ENCODE measurements at places on chromosomes 7 and 10.

DNA sequence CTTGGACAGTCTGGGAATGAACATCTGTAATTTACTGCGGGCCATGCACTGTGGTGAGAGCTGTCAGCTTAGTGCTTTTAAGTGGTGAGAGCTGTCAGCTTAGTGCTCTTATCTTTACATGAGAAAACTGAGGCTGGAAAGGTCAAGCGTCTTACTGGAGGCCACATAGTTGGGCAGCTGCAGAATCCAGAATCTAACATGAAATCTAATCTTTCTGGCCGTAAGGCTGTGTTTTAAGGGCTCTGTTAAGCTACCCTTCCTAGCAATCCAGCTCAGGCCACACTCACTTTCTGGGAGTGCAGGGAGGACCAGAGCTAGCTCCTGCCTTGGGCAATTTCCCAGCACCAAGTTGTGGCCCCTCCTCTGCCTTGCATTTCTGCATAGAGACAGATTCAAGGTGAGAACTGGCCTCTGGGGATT, 70.2 kb downstream of the SORCS3 start:
- no peak for DNase-seq

GRCh38 chr10:71644307-71645180, 75.0 kb downstream of the C10orf105 start:
- DNase-seq, result no peak

DNA sequence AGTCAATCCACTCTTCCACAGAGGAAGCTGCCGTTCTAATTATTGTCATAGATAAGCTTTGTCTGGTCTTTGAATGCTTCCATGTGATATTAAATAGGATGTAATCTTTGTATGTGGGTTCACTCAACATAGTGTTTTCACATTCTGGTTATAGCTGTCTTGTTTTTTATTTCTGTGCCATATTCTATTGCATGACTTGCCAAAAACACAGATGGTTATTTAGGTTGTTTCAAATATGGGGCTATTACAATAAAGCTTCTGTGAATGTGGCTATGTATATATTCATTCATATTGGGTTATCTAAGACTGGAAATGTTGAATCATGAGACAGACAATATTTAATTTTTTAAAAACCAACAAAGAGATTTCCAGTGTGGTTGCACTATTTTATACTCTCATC, 1109.3 kb upstream of the LRRTM3 start:
- DNase-seq, result no peak

DNA sequence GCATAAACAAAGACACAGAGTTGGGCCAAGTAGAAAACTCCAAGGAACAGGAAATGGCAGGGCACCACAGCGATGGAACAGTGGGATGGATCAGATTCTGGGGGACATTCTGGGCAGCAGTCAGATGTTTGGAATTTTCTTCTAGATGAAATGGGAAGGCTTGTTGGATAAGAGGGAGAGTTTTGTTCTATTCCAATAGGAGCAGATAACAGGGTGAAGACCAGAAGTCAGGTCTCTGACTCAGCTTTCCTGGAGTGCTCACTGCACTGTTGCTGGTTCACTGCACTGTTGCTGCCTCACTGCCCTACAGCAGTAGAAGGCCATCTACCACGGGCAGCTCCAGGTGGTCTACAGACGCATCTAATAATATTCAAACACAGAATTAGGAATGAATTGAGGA, 135.6 kb downstream of the ATE1 start:
- no peak for DNase-seq

DNA sequence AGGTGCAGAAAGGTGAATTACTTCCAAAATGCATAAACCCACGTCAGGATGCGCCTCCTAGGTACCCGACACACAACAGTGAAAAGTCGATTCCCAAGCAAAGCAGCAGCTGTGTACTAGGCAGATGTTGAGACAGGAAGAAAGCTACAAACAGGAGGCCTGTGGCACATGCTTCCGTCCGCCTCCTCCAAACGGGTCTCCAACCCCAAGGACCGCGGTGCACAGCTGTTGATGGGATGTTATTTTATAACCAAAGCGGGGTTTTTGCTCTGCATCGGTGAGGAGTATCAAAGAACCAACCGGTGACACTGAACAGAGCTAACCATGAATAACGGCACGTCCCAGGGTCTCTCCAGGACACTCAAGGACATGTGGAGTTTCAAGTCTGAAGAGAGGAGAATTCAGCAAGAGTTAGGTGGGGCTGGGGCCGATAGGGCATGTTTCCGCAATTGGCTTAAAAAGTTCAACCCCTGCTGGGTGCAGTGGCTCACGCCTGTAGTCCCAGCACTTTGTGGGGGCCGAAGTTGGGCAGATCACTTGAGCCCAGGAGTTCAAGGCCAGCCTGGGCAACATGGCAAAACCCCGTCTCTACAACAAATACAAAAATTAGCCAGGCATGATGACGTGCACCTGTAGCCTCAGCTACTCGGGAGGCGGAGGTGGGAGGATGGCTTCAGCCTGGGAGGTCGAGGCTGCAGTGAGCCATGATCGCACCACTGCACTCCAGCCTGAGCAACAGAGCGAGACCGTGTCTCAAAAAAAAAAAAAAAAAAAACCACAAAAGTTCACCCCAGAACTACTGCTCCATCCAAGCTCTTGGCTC, 108.0 kb downstream of the SMURF1 start:
- DNase-seq, result no peak

GRCh38 chr10:69645296-69646184, 15.5 kb downstream of the FAM241B start:
- no peak for DNase-seq

GRCh38 chr7:94298943-94299342, 95.8 kb upstream of the COL1A2 start:
- DNase-seq, result no peak

DNA sequence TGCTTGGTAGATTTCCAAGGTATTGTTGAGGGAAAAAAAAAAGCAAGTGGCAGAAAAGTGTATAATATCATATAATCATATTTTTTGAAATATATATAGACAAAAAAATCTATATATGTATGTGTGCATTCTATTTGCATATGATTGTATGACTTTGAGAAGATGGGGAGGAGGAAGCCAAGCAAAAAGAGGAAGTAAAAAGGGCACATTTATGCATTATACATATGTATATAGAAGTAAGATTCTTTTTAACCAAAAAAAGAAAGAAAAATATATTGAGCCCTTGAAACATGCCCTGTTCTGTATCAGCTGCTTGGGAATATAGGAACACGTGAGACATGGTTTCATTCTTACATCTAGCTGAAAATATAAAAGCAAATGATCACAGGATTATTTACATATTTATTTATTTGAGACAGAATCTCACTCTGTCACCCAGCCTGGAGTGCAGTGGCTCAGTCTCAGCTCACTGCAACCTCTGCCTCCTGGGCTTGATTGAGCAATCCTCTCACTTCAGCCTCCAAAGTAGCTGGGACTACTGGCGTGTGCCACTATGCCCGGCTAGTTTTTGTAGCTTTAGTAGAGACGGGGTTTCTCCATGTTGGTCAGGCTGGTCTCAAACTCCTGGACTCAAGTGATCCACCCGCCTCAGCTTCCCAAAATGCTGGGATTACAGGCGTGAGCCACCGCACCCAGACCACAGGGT, 18.0 kb upstream of the SLF2 start:
- DNase-seq, result no peak

DNA sequence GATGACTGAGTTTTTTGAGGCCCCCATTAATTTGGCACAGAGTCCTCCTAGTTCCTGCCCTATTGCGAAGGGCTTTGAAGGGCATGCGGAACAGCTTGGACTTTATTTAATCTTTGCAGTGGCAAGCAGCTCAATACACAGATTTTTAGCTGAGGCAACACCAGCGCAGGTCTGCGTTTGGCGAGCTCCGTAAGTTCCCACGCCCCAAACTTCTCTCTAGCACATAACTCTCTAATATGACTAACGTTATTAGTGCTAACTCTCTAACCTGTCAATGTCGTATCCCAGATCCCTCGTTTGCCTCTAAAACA, 366 bp upstream of the TAF3 start:
- DNase-seq, result no peak

- DNase-seq, result no peak
Observed at GRCh38 chr7:136342251-136342650, 365.1 kb upstream of the MTPN start.

- DNase-seq, result no peak
Observed at GRCh38 chr10:14705548-14706230, 69.0 kb downstream of the FAM107B start.

DNA sequence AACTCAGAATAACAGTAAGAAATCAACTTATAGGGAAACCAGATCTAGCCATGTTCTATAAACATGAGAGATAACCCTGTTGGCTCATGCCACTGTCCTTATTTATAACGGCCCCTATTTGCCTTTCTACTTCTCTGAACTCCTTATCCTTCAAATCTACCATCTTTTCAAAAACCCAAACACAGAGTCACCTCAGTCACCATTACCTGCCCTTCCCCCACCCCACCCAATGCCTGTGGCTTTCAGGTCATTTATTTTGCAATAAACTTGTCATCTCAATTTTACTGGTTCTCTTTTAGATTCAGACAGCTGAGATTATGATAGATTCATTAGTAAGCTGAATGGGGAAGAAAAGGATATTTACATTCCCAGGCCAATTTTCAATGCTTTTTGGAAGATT, 53.6 kb downstream of the KMT2C start:
- no peak for DNase-seq

DNA sequence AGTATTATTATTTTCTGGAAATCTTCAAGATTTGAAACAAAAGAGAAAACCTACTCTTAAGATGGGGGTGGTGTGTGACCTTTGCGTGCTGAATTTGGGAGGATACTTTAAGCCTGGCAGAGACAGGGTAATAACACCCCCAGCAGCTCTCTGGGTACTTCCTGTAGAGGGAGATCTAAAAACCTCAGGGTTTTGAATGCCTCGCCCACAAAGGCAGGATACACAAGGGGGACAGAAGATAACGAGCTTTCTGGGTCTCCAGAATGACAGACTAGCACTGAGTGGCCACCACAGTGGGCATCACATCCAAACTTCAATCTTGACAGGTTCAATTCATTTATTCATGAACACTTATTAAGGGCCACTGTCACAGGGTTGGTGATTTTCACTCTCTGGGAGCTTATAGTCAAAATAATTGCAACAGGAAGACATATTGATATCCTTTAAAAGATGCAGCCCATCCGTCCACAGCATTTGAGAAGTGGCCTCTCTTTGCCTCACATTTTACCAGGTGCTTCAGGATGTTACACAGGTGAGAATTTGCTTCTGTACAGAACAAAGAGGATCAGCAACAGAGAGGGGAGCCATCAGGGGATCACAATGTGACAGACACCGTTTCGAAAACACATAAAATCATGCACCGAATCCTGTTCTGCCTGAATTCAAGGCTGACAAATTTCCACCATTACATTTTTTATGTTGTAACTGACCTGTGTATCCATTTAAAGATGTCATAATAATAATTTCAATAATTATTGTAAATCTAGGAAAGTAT, 14.3 kb downstream of the CPA1 start:
- DNase-seq, result no peak

DNA sequence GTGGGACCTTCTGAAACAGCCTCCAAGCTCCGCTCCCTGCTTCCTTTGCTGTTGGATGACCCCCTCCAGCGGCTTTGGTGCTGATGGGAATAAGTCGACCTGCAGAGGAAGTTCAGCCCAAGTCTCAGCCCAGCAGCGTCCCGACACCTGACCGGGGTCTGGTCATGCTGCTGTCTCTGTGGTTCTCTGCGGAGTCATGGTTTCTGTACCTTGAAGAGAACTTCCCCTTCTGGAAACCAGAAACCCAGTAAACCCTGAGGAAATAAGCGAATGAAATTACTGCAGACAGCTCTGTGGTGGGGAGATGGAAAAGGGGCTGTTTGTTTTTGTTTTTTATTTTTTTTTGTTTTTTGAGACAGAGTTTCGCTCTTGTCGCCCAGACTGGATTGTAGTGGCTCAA, 18.3 kb upstream of the ZNF12 start:
- no peak for DNase-seq

DNA sequence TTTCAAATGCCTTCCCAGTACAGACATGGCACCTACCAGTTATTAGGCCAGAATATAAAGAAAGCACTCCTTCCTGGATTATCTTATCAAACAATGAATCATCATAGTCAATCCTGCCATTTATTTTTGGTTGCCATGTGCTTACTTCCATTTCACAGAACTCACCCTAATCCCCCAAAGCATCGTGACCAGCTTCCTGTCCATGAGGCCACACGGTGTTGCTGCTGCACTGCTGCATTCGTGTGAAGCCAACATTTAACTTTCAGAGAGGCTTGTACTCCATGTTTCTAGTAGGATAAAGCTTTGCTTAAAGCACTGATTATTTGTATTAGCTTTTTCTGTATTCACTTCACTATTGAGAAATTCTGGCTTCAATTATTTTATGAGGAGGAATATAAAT, 14.4 kb downstream of the COL28A1 start:
- no peak for DNase-seq

GRCh38 chr7:135709508-135709907, 18.5 kb downstream of the SLC13A4 start:
- no peak for DNase-seq

DNA sequence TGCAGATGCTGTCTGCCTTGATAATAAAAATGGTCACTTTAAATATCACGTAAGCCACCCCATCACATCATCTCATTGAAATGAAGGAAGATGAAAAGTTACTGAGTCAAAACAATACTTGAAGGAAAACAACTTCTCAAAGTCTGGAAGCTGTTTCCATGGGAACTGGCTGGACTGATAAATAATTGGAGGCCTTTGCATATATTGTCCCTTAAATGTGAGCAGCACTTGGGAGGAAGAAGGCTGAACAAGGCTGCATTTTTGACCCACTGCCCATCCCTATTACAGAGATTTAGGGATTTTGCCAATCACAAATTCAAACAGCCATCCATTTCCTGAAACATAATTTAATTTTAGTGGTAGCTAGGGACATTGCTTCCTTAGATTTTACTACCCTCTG, 18.2 kb upstream of the MAGI2 start:
- DNase-seq, result no peak

- no peak for DNase-seq
Observed at GRCh38 chr10:33314811-33315561, 19.5 kb downstream of the NRP1 start.

GRCh38 chr10:79445977-79446757, 743 bp upstream of the ZCCHC24 start:
- no peak for DNase-seq

DNA sequence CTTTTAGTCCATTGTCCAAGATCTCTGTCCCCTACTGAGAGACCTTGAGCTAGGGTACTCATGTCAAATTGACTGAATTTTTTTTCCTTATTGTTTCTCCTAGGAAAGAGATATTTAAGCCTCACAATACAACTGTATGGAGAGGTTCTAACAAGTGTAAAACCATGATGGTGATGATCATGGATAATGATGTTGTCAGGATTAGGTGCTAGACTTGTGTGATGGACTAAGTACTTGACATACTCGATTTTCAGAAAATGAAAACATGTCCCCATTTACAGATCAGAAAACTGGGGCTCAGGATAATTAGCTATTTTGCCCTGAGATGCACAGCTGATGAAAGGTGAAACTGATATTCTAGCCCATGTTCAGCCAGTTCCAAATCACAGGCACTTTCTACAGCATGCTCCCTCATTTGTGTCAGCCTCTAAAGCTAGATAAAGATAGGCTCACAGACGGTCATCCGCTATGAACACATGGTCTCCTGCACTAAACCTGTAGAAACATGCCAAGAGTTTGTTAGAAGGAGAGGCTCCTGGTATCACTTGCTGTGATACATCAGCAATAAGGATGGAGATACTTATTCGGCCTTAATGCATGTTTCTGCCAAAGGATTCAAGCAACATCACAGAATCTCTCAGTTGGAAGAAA, 67.6 kb downstream of the CREB3L2 start:
- DNase-seq, result peak; percentile 54
